ENCODE measurements at places on chromosomes 12 and 14.
A peak's percentile ranks its signal among the peaks of the same experiment; 100 is the strongest.

DNA sequence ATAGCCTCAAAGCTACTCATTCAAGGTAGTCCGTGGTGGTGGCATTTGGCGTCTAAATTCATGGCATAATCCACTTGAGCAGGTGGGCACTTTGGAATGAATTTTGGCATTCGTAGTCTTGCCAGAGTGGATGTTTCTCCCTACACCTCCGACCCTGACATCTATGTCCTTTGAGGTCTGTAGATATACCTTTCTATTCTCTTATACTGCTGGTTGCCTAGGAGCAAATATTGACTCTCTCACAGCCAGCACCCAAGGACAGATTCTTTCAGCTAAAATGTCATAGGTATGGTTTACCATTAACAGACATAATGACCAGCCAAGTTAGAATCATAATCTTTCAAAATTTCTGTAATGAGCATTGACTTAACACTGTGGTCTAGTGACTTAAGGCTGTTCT, 47.4 kb upstream of the FLRT2 start:
- no peak for DNase-seq

GRCh38 chr12:80291108-80291754, 152.8 kb upstream of the PTPRQ start:
- no peak for DNase-seq

DNA sequence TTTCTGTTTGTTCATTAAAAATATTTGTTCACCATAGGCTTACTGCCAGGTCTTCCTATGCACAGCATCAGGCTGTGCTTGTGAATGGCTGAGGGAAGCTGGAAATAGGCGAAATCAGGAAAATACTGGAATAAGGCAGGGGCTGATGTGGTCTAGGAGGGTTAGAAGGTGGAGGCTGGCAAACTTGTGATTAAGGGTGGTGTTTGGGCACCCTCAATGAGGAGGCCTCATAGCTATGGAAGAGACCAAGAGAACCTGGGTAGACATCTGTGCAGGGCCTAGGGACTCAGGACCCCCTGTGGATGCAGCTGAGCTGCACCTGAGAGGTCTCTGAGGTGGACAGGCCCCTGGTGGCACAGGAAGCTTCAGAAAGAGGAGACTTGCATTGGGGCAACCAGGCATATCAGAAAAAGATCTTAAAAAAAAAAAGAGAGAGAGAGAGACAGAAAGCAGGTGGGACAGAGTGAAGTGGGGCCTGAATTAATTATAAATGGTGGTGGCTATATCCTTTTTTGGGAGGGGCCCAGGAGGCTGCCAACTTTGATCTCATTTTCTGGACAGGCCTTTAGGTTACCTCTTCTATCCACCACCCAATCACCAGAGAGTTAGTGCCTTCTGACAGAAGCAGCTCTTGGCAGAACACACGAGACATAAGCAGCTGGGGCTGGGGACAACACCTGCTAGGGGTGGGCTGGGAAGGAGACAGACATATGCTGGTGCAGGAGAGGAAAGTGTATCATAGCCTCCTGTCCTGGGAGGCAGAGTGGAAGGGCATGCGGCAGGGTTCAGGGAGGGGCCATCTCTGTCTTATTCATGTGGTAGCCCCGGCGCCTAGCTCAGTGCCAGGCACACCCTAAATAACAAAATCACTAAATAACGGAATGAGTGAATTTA, 46.7 kb upstream of the ATP23 start:
- no peak for DNase-seq

- no peak for DNase-seq
These were observed 17.5 kb upstream of the BEGAIN start for GRCh38 chr14:100604709-100605108.

GRCh38 chr12:121513464-121514183, 67.2 kb downstream of the KDM2B start:
- DNase-seq, result peak; percentile 24

- no peak for DNase-seq
These were observed 11.2 kb downstream of the BCAT1 start for GRCh38 chr12:24937553-24938244.

GRCh38 chr12:52207106-52207505, 15.3 kb upstream of the KRT80 start:
- no peak for DNase-seq

DNA sequence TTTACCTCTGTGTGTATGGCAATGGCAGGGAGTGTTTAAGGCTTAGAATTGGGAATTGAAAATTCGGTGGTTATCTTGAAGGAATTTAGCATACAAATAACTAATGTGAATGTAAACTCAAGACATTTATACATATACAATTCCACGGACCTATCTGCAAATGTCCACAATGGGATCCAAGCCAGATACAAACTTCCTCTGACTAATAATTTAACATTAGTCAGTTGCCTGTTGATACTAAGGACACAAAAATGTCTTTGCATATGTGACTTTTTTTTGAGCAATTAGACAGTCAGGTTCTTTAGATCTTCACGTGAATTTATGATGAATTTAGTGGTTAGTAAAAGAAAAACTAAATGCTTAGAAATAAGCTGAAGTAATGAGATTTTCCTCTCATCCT, 40.5 kb downstream of the ESR2 start:
- DNase-seq, result no peak

DNA sequence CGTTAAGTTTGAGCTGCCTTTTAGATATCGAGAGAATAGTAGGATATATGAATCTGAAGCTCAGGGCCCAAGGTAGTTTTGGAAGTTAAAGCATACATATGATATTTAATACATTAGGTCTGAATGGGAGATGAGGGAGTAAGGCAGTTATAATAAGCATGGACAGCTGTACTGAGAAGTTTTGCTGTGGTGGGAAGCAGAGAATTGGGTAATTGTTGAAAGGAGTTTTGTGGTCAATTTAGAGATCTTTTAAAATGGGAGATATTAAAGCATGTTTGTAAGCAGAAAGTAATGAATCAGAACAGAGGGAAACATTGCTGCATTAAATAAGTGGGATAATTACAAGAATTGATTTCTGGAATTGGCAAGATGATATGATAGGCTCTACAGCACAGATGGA, 21.3 kb downstream of the TBK1 start:
- DNase-seq, result no peak

- DNase-seq, result no peak
These were observed 75.6 kb downstream of the MED13L start for GRCh38 chr12:116201908-116202307.

DNA sequence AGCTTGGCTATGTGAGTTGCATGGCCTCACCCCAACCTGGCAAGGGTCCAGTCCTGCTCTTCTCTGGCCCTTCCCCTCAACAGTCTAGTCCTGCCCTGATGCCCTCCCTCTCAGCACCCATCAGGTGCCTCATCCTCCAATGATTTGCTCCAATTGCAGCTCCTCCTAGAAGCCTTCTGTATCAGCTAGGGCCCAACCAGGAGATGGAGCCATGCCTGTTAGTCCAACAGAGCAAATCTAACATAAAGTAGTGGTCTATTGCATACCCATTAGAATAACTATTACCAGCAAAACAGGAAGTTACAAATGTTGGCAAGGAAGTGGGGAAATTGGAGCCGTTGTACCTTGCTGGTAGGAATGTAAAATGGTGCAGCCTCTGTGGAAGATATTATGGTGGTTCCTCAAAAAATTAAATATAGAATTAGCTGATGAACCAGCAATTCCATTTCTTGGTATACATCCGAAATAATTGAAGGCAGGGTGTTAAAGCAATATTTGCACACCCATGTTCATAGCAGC, 163.5 kb downstream of the VRK1 start:
- no peak for DNase-seq

GRCh38 chr14:34845869-34846268, 29.3 kb downstream of the BAZ1A start:
- no peak for DNase-seq

GRCh38 chr12:87953256-87953860, 75.8 kb downstream of the C12orf50 start:
- DNase-seq, result peak; percentile 31

- DNase-seq, result no peak
These were observed 132.8 kb downstream of the DACT1 start for GRCh38 chr14:58770491-58770982.

GRCh38 chr14:93322929-93323599, 9.8 kb downstream of the BTBD7 start:
- DNase-seq, result no peak

DNA sequence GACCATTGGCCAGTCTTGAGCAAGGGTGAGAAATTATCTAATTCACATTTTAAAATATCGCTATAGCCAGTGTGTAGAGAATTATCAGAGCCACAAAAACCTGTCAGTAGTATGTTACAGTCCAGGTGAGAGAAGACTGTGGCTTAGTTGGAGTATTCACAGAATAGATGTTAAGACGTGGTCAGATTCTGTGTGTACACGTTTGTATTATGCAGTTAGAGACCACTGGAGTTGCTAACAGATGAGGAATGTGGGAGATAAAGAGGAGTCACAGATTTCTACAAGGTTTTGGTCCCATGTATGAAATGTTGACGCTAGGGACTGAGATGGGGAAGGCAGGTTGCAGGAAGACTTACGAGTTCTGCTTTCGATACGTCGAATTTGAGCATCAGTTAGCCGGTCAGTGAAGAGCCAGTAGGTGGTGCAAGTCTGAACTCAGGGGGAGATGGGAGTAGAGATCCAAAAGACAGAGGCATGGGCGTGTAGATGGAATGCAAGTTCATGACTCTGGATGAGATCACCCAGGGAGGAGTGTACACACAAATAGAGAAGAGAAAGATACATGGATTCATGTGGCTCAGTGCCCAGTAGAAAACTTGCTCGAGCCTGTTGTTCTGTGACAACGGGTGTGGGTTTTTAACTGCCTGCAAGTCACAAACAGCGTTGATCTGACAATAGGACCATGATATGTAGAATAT, 114.8 kb upstream of the FLRT2 start:
- DNase-seq, result no peak

DNA sequence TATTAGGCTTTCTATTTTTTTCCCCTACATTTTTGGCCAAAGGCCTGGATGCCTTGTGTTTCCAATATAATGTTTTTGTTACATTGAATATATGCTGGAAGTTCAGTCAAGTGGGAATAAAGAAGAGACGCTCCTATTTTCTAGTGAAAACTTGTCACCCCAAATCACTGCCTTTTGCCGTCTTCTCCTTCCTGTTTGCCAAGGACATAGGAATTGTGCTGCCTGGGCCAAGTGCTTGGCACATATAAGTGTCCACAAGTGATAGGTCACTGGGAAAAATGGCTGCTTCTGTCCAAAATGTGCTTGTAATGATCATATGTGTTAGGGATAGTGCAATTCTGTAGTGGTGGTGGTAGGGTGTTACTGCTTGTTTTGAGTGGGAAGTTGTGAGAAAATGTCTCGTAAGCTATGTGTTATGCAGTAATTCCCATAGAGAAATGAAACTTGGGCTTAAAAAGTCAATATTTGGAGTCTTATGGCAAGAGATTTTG, 11.6 kb upstream of the KCNJ8 start:
- no peak for DNase-seq

- DNase-seq, result no peak
These were observed 80.1 kb downstream of the DACT1 start for GRCh38 chr14:58717813-58718212.

DNA sequence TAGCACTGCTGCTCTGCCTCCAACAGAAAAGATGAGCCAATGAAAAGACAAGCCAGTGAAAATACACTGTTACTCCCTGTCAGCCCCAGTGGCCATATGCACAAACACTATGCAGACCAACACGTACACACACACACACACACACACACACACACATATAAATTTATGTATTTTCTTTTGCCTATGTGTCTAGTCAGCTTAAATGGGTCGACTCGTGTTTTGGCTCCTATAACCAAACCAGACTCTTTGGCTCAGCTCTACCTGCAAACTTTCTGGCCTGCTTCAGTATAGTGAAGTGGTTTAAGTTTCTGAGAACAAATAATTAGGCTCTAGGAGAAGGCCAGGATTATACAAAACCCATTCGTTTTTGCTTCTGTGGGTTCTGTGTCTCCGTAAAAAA, 30.3 kb upstream of the PMCH start:
- DNase-seq, result no peak

DNA sequence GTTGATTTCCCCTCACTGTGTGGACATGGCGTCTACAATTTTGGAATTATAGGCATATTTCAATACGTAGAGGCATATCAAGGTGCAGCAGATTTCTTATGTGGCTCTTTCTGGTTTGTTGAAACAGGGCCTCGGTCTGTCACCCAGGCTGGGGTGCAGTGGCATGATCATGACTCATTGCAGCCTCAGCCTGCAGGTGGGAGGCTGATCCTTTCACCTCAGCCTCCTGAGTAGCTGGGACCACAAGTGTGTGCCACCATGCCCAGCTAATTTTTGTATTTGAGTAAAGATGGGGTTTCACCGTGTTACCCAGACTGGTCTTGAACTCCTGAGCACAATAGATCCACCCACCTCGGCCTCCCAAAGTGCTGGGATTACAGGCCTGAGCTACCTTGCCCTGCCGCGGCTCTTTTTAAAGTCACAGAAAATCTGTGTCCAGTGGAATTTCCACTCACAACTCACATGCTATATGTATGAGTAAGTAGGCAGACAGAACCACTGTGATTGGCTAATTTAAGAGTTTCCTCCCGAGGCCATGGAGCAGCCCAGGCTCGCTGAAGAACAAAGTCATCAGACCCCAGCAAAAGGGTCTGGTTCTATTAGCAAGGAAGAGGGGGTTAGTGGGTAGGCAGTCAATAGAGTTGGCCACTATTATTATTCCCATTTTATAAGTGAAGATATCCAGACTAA, 9.1 kb downstream of the GNG2 start:
- no peak for DNase-seq

DNA sequence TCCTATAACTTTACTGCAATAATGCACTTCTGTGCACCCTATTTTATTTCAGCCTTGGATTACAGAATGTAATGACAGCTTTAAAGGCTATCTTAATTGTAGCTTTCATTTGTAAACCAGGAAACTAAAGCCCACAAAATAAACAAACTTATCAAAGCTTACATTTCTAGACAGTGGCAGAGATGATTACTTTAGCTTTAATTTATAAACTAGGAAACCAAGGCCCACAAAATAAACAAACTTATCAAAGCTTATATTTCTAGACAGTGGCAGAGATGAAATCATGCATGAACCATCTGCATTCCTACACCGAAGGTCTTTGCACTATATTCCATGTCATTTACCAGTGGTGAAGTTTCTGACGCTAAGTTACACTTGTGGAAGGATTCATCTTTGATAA, 74.4 kb downstream of the PRKD1 start:
- no peak for DNase-seq

DNA sequence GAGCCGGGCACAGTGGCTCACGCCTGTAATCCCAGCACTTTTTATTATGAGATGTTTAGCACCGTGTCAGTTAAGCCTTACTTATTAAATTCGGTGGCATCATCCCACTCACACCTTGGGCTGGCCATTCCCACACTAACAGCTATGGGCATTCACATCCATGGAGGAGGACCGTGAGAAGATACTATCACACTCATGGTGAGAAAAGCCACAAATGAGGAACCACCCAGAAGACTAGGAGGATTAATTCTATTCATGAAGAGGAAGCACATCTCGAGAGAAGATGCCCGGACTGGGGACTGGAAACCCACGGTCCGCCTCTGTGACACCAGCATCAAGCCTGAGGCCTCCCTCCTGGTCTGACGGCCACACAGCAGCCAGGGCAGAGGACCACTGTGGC, 4.9 kb downstream of the CDC42BPB start:
- peak; percentile 72 for DNase-seq

- no peak for DNase-seq
These were observed 82.3 kb upstream of the PTGDR start for GRCh38 chr14:52185178-52185577.
